ENCODE measurements at places on chromosomes 11 and 22.

DNA sequence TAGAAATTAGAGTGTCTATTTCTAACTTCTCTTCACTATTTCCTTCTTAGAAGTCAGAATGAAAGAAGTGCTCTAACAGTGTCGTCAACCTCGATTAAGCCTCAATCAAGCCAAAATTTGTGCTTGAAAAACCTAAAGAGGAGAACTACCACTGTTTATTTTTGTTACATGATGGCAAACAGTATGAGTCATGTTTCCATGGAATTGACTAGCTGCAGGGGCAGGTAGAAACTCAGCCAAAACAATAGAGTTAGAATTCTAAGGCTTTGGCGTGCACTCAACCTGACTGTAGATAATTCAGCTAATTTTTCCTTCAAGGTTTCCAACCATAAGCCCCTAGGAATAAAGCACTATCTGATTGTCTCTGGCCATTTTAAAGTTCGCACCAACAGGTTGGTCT is 415.9 kb downstream of the ETS1 start:
- no peak for DNase-seq

GRCh38 chr11:64372021-64372420 is 13.1 kb downstream of the RPS6KA4 start:
- DNase-seq = no peak

- DNase-seq = no peak
These were observed 10.0 kb downstream of the UPB1 start for GRCh38 chr22:24504956-24505736.

DNA sequence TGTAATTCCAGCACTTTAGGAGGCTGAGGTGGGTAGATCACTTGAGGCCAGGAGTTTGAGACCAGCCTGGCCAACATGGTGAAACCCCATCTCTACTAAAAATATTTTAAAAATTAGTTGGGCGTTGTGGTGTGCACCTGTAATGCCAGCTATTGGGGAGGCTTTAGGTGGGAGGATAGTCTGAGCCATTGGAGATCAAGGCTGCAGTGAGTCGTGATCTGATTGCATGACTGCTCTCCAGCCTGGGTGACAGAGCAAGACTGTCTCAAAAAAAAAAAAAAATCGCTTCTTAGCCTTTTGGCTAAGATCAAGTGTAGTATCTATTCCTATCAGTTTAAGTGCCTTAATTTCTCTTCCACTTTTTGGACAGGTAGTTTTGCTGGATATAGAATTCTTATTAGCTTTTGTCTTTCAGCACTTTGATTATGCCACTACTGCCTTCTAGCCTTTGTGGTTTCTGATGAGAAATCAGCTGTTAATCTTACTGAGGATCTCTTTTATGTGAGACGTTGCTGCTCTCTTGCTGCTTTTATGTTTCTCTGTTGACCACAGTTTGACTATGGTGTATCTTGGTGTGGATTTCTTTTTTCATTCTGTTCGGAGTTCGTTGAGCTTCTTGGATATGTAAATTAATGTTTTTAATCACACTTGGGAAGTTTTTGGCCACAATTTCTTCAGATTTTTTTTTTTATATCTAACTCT is 24.7 kb downstream of the CHEK1 start:
- no peak for DNase-seq

DNA sequence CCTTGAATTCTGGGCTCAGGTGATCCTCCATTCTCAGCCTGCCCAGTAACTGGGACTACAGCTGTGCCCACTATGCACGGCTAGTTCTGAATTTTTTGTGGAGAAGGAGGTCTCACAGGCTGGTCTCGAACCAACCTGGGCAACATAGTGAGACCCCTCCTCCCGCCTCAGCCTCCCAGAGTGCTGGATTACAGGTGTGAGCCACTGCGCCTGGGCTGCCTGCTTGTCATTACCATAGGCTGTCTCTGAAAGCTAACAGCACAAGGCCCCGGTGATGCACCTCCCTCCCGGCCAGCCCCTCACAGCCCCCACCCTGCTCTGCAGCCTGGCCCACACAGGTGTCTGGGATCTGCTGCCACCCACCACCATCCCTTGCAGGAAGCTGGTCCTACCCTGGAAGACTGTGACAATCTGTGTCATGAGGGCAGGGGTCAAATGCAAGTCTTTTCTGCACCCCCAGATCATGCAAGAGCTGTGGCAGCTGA is 82.4 kb downstream of the DGCR2 start:
- no peak for DNase-seq

DNA sequence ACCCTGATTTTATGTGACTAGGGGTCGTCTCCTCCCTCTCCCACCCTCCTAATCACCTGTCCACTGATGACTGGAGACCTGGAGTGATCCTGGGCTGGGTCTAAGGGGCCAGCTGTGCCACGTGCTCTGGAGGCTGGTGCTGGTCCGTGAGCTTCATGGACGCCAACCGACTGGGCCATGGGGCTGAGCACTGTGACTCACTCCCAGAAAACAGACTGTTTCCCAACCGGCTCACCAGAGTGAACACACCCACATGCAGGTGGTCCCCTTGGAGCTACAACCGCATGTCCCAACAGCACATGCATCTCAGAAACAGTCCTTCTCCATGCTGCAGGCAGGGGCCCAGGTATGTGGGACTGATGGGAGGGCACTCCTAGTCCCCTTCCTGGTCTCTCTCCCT is 14.0 kb upstream of the LMO1 start:
- no peak for DNase-seq

- DNase-seq = no peak
These were observed at the start of gene HTR3A for GRCh38 chr11:113974741-113975470. HTR3A (plus strand) TSS chr11:113975108; CDS start chr11:113975326, 218 bp downstream.

DNA sequence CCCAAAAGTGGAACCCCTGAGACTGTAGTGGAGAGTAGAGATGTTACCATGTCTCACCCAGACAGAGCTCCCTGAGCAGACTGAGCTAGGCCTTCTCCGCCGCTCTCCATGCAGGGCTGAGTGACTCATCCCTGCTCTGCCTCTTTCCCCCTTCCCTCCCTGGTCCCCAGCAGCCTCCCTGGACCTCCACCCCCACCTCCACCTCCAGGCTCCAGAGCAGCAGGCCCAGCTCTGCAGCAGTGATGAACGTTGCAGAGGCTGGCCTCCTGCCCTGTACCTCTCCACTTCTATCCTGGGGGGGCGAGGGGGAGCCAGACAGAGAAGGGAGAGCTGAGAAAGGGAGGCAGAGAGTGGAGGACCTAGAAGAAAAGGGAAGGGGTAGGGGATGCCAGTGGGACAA is 19.3 kb upstream of the ARAP1 start:
- DNase-seq = no peak

- no peak for DNase-seq
These were observed 20.4 kb upstream of the MOB2 start for GRCh38 chr11:1506981-1507380.

DNA sequence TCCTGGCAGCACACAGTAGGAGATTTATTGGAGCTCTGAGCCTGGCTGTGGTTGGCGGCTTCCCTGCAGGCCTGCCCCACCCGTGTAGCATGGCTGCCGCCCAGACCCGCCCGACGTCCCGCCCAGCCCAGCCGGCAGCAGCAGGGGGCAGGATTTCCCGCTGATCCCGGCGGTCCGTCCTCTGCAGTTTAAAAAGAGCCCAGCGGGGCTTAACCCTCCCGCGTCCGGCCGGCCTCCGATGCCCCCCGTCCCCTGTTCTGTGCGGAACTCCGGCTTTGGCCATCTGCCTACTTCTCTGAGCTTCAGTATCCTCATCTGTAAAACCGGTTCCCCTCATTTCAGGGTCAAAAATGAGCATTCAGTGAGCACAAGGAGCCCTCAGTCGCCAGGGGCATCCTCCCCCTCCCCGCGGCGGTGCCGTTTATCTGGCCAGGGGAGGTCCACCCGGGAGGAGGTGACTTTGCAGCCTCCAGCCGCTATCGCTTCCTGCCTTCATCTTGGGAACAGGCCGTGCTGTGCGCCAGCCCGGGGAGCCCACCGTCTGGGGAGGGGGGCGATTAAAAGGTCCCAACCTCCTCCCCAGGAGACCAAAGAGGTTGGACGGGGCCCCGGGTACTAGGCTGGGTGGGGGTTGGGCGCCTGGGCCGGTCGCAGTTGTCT is at the start of gene GAS2L1:
Gene GAS2L1 (plus strand): TSS at position 476 of the 660 bp plus-strand sequence. CDS start 1,456 bp downstream, outside the sequence.
- no peak for DNase-seq

GRCh38 chr22:46269564-46269963 is 1.8 kb downstream of the TTC38 start:
- DNase-seq = no peak

DNA sequence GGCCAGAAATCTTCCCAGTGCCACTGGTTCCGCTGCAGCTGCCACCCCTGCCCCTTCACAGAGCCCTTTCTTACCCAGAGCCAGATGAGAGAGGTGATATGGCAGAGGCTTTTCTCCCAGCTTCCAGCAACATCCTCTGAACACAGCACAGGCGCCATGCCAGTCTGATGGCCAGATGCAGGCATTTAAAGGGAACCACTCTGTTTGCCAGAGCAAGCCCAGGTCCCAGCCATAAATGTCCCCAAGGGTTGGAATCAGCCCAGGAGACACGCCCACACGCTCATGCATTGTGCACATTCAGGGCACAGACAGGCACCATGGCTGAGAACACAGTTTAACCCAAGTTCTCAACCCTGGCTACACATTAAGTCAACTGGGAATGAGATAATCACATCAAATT is 114.3 kb upstream of the CSNK2A3 start:
- no peak for DNase-seq

DNA sequence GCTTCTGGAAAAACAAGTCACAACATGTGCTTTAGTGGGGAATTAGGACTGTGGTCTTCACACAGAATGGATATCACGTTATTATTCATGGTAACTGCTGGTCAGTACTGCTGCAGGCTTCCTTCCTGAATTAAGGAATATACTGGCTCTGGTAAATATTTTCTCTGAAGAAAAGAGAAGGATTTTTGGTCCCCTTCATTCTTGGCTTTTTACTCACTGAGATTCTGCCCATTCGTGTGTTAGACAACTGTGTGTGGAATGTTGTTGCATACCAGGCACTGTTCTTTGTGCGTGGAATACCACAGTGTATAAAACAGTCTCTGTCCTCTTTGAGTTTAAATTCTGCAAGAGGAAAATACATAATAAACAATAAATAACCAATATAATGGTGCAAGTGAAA is 80.3 kb downstream of the ALX4 start:
- no peak for DNase-seq

DNA sequence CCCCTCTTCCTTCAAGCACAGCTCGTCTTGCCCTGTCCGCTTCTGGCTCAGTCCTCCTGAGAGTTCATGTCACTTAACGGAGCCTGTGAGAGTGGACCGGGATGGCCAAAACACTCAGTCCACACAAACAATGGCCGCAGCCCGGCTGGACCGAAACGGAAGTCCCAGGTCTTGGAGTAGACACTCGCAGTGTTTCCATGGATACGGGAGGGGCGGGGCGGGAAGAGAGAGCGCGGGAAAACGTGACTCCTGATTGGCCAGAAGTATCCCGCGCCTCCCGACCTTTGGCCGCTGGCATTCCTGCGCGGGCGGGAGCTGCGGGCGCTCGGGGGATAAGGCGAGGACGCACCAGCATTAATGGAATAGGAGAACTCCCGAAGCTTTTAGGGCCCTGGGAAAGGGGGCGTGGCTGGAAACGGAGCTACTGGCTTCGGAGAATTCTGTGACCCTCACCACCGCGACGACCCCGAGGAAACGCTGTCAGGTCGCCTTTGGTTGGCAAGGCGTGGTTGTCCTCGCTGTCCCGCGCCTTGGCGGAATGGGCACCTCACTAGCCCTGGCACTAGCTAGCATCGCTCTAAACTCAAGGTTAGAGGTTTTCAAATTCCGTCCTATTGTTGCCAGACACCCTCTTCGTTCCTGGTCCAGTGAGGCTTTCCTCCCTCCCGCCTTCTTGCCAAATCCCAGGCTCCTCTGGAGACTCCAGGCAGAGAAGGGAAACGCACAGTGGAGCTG is at the start of the genes NLRP14 and ZNF214:
Gene NLRP14 (plus strand): TSS at position 297 of the 735 bp plus-strand sequence. CDS start 18,108 bp downstream, outside the sequence.
Gene ZNF214 (minus strand): TSS at position 164 of the 735 bp plus-strand sequence. CDS start 17,511 bp downstream, outside the sequence.
- DNase-seq = no peak

DNA sequence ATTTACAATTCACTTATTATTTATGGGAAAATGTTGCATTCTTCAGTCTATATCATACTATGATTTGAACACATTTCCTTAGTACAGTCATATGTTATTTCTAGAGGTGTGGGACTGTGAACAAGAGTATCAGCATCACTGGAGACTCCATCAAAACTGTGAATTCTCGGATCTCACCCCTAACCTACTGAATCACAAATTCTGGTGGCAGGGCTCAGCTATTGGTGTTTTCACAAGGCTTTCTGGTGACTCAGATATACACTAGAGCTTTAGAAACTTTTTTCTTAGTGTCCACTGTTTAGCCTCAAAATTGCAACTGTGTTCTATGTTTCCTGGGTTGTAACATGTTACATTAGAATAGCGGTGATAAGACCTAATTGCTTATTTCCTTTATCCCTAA is 352.9 kb upstream of the DDI1 start:
- no peak for DNase-seq

- no peak for DNase-seq
These were observed 808 bp upstream of the MSANTD2 start for GRCh38 chr11:124801014-124801413.

DNA sequence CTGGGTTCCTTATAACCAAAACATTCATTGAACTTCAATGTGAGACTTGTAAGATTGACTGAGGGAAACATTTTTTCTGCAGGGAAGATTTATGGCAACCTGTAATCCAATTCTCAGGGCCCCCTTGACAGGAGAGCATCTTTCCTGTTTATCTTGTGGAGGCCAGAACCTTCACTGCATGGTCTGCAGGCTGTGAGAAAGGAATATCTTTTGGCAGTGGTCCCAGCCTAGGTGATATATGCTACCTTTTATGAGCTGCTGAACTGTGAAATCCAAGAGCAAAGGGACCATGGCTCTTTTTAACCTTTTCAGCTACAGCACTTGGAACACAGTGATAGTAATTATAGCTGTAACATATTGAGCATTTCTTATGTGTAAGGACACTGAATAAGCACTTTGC is 590.2 kb upstream of the B3GAT1 start:
- DNase-seq = no peak

GRCh38 chr11:24348908-24349307 is 147.9 kb upstream of the LUZP2 start:
- DNase-seq = no peak

DNA sequence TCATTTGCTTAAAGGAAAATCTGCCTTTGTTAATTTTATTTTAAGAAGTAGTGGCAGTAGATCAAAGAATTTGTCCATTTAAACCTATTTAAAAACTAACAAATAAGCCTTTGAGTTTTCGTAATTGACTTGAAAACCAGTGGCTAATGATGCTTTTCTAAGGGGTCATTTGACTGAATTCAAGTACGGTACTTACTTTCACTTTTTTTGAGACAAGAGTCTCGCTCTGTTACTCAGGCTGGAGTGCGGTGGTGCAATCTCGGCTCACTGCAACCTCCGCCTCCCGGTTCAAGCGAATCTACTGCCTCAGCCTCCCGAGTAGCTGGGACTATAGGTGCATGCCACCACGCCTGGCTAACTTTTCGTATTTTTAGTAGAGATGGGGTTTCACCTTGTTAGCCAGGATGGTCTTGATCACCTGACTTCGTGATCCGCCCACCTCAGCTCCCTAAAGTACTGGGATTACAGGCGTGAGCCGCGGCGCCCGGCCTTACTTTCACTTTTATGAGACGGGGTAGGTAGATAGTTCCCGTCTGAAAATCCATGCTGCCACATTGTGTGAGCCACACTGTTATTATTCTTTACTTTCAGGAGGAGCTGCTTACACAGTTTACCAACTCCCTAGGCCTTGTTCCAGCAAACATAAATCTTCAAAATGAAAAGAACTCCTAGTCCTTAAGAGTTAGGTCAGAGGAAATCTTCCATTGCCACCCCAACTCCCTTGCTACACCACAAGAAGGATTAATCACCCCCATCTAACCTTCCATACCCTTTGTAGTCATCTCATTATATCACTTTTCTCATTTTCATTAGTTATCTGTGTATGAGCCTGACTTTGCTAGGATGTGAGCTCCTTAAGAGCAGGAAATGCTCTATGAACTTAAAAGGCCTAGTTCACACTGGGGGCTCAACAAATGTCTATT is 926.6 kb upstream of the CCDC90B start:
- DNase-seq = no peak
